ENCODE measurements at places on chromosomes 1 and 21.

GRCh38 chr1:224427346-224427745 is 7.3 kb downstream of the WDR26 start:
- no peak for DNase-seq

GRCh38 chr21:22961258-22961657 is 1963.0 kb downstream of the NCAM2 start:
- no peak for DNase-seq

DNA sequence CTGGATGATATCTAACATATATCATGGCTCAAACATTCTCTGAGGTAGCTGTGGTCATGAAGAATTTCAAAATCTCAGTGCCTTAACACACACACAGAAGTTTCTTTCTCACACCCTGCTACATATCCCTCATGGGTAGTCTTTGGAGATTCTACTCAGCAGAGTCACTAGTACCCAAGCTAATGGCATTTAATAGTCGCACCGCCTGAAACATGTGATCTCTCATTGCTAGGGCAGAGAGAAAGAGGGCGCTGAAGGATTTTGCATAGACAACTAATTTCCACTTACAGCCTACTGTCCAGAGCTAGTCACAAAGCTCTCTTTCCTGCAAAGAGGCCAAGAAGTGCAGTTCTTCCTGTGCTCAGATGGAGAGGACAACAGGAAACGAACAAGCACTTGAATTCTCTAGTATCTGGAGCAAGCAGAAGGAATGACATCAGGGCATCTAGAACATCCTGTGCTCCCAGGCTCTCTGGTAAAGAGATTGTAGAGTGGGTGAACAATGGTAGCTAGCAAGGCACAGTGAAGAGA is 183.4 kb upstream of the PTBP2 start:
- DNase-seq = no peak

DNA sequence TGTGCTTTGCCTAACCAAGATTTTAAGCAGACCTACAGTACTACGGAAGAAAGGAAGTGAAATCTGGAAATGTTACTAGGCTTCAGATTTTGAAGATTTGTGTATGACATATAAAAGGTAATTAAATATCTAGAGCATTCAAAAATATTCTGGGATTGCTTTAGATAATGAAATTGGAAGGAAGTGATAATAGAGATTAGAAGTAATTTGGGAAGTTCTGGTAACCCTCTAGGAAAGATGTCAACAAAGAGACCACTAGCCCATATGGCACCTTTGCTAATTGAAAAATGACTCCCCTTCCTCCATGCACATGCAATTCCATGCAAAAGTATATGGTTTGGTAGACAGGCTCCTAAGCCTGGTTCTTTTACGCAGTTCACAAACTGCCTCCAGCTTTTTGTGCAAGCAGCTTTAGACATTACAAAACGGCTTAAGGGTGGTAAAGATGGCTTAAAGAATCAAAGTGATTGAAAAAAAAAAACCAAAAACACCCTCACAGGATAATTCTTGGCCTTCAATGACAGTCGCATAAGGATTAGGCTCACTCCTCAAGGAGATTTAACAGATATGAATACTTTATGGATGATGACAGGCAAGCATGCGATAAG is 81.8 kb downstream of the LRRC7 start:
- no peak for DNase-seq

- no peak for DNase-seq
Measured at GRCh38 chr1:157081707-157082106, 17.9 kb downstream of the ETV3L start.

GRCh38 chr1:205588636-205589035 is 43.2 kb downstream of the ELK4 start:
- peak; percentile 46 for DNase-seq

All from BE2C (cell line).